ENCODE measurements at places on chromosomes 5 and 9. TPM values are rescaled to one million over a fixed set of nuclear protein-coding genes. Genes with fewer than 3 reads are reported as not detected.

Gene PDCD1LG2
- 0.18 TPM for polyA plus RNA-seq

Gene PHF24
- polyA plus RNA-seq: 0.60 TPM

Gene SLCO4C1
- polyA plus RNA-seq: 1.8 TPM

Gene IFNA21
- polyA plus RNA-seq: not detected

Gene FAM81B
- 12.3 TPM for polyA plus RNA-seq

Gene IFNE
- polyA plus RNA-seq: 0.18 TPM

Gene ECM2
- 44.0 TPM for polyA plus RNA-seq

Gene CCDC171
- 11.0 TPM for polyA plus RNA-seq

Gene KIF4B
- polyA plus RNA-seq: 0.20 TPM

Gene ZDHHC21
- polyA plus RNA-seq: 26.3 TPM

Gene FIBCD1
- polyA plus RNA-seq: 0.64 TPM

Gene ZNF883
- polyA plus RNA-seq: 6.2 TPM

Gene HTR4
- polyA plus RNA-seq: 0.74 TPM

Gene SMC5
- polyA plus RNA-seq: 69.8 TPM

Gene PDE6A
- polyA plus RNA-seq: 0.17 TPM

Gene LEAP2
- 4.1 TPM for polyA plus RNA-seq

Gene TRIP13
- polyA plus RNA-seq: 11.1 TPM

Gene SLC31A2
- polyA plus RNA-seq: 2.5 TPM

Gene IL5
- 0.61 TPM for polyA plus RNA-seq

Gene PCDHGC4
- polyA plus RNA-seq: 1.8 TPM

Gene TMEM8B
- 29.7 TPM for polyA plus RNA-seq

Gene TAF11L11
- polyA plus RNA-seq: not detected

Gene FBN2
- 64.2 TPM for polyA plus RNA-seq

Gene ODF2
- polyA plus RNA-seq: 60.8 TPM

Gene SLC36A3
- polyA plus RNA-seq: not detected

Gene WWC1
- 128 TPM for polyA plus RNA-seq

Gene GPR150
- polyA plus RNA-seq: not detected

Gene EEIG1
- 31.4 TPM for polyA plus RNA-seq

Gene COL27A1
- polyA plus RNA-seq: 128 TPM

Gene ANKRD31
- polyA plus RNA-seq: 0.31 TPM

Gene TEX48
- not detected for polyA plus RNA-seq

Gene UNC13B
- polyA plus RNA-seq: 87.2 TPM

Gene CDX1
- 0.17 TPM for polyA plus RNA-seq

Gene GPR151
- not detected for polyA plus RNA-seq

Gene OR4F3
- not detected for polyA plus RNA-seq

Gene PTGER4
- polyA plus RNA-seq: 2.2 TPM

Gene SLC4A9
- not detected for polyA plus RNA-seq

Gene OGN
- polyA plus RNA-seq: 143 TPM

Gene FYB1
- 4.6 TPM for polyA plus RNA-seq

Gene NEUROG1
- not detected for polyA plus RNA-seq

Gene RAPGEF6
- 19.1 TPM for polyA plus RNA-seq

Gene NXNL2
- polyA plus RNA-seq: 0.90 TPM

Gene RNF180
- polyA plus RNA-seq: 12.7 TPM

Gene DMRTA1
- polyA plus RNA-seq: 3.3 TPM

Gene PCDHGB5
- polyA plus RNA-seq: 7.6 TPM

Gene PGM5
- 56.8 TPM for polyA plus RNA-seq

Gene CRAT
- polyA plus RNA-seq: 24.4 TPM

All from left lung (tissue), 14 donors.